Activated T-cell treated with anti-CD3 and anti-CD28 coated beads, Interleukin-2, amount 50 U/mL, for 72 hours (primary cell): ENCODE measurements at places on chromosomes 7 and 10.

DNA sequence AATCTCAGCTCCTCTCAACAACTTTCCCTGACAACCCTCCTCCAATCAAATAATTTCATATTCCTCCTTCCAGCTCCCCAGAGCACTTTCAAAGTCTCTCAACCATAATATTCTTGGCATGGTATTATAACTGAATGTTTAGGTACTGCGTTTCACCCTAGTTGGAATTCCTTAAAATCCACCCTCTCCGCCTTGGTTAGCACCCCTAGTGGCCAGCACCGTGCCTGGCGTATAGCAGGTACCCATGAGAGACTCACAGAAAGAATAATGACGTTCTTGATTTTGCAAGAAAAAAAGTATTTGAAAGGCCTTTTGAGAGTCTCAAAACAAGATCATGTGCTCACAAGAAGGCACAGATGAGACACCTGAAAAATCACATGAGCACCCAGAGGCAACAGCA is 50.9 kb downstream of the GLI3 start:
- no peak for DNase-seq

DNA sequence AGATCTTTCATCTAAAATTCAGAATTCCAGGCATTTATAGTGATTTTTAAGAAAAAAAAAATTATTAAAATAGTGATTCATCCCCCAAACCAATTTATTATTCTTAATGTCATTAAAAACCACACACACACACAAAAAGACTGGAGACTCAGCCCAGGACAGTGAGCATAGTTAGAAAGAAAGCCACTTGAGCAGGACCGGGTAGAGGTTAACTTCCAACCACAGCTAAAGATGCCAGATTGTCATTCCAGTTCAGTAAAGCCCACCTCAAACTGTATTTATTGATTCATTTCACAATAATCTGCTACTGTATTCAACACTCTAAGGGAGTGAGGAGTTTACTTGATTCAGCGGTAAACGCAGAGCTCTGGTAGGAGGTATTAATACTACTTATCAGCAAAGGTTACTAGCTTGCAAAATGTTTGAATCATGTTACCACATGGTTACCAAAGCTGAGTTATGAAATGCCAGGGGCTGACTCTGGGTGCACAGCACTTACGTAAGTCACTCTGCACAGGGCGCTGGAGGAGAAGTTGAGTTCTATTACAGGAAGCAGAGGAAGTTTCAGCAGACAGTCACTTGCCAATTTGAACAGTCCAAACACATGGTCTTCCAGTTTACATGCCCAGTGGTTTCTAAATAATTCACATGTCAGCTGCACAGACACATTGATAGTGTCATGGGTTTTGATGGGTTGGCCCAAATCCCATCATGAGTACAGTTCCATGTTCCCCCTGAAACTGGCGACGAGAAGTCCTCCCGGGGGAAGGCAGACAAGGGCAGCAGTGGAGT is 64.6 kb downstream of the KLF6 start:
- DNase-seq, result no peak

DNA sequence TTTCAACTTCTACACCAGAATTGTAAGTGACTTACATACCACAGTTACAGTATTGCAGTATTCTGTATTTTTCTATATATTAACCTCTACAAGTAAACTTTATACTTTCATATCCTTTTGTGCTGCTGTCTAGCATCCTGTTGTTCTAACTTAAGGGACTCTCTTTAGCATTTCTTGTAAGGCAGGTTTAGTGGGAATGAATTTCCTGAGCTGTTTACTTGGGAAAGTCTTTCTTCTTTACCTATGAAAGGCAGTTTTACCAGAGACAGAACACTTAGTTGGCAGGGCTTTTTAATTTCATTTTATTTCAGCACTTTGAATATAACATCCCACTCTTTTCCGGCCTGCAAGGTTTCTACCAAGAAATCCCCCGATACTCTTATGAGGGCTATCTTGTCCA is 75.8 kb upstream of the WAC start:
- no peak for DNase-seq

DNA sequence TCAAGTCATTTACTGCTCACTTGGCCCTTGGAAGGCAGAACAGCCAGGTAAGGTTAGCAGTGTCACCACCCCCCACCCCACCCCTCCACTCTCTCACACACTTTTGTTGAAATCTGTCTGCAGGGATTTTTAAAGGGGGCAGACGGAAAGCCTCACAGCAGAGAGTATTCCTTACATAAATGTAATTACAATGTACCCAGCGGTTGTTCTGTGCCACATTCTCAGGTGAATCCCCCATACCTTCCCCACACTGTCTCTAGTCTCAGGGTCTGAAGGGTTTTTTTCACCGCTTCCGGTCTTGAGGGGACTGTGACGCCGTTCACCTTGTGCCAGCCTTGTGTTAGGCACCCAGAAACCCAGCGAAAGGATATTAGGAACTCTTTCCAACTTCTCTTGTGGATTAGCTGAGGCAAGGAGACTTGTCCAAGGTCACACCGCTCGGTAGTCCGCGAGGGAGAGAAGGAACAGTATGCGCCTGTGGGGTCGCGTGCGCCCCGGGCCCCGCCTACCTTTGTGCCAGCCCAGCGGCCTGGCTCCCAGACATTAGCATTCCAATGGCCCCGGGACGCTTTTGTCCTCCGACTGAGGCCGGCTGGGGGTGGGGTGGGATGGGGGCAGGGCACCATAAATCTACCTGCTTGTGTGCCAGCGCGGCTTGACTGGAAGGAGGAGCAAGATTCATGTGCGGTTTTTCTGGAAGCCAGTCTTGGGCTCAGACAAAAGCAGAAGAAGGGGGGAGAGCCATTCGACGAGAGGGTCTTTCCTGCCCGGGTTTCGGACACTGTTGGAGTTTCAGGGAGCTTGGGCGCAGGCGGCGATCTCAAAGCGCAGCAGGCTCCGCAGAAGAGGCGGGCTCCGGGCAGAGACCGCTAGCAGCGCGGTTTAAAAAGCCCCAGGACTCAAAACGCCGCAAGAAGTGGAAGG is 4.5 kb downstream of the NEUROG3 start:
- DNase-seq, result no peak

DNA sequence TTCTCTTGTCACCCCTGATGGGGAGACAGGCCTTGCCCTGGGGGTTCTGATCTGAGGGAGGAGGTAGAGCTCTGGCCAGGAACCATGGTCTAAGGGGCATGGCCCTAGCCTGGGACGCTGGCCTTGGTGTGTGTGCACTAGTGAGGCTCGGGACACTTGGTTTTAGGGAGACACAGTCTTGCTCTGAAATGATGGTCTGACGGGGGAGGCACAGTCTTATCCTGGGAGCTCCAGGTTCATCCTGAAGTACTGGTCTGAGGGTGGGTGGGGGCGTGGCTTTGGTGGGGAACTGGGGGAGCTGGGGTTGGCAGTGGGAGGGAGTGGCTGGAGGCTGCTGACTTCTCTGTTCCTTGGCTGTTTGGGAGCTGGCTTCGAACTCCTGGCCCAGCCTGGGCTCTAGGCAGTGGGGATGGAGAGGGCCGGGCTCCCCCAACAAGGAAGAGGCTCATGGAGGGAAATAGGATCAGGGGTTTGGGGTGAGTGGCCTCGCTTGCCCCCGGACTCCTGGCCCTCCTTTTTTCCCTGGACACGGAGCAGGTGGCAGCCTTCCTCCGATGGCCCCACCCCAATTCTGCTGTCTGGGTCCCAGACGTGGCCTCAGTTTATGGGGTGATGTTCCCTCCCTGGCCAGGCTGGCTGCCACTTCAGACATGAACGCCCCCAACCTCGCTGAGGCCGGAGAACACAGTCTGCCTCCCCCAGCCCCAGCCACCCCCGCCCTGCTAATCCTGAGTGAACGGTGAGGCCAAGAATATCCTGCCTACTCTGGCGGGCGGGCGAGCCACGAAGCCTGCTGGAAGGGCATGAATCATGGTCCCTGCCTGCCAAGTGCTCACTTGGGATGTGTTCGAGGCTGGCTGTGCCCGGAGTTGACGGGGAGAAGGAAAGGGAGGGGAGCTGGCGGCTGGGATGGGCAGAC is 43.5 kb downstream of the TMEM270 start:
- DNase-seq, result no peak

GRCh38 chr10:75083972-75084833 is 27.3 kb upstream of the SAMD8 start:
- DNase-seq, result no peak

DNA sequence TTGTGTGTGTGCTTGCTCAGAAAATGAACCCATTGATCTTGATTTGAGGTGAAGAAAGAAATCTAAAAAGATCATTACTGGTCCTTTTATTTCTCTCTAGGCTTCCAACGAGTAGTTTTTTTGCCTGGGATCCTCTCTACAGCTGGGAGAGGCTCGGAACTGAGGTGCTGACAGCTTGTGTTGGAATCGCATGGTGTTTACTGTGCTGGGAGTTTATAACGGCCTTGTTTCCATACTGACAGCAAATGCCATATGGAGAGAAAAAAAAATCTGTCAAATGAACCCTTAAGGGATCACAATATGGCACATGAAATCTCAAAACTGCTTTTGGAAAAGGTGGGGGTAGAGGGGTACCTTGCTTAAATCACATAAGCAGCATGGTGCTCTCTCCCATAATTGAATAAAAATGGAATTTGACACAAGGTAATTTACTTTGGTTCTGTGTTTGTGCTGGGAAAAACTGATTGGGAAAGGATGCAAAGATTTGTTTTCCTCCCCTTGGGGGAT is 165.0 kb downstream of the RGS10 start:
- DNase-seq, result no peak

DNA sequence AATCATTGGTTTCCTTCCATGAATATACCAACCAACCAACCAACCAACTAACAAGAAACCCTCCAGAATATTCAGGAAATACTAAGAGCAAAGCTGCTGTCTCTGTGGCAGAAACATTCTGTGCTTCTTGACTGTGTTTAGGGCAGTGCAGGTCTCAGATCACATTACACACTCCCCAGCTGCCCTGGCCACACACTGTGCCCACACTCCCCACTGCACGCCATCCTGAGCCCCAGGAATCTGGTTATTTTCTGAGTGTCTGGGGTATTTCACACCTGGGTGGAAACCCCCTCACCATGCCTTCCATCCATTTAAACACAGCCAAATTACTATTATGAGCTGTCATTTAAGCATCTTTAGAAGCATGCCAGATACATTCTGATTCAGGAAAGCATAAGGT is 183.7 kb upstream of the ANK3 start:
- DNase-seq, result peak; percentile 83

- DNase-seq, result no peak
Observed at GRCh38 chr7:30465811-30466180, 12.8 kb downstream of the NOD1 start.

- no peak for DNase-seq
Observed at GRCh38 chr7:112484671-112485167, 3.9 kb downstream of the LSMEM1 start.

- DNase-seq, result no peak
Observed at GRCh38 chr7:135161669-135162068, 8.8 kb downstream of the CYREN start.

DNA sequence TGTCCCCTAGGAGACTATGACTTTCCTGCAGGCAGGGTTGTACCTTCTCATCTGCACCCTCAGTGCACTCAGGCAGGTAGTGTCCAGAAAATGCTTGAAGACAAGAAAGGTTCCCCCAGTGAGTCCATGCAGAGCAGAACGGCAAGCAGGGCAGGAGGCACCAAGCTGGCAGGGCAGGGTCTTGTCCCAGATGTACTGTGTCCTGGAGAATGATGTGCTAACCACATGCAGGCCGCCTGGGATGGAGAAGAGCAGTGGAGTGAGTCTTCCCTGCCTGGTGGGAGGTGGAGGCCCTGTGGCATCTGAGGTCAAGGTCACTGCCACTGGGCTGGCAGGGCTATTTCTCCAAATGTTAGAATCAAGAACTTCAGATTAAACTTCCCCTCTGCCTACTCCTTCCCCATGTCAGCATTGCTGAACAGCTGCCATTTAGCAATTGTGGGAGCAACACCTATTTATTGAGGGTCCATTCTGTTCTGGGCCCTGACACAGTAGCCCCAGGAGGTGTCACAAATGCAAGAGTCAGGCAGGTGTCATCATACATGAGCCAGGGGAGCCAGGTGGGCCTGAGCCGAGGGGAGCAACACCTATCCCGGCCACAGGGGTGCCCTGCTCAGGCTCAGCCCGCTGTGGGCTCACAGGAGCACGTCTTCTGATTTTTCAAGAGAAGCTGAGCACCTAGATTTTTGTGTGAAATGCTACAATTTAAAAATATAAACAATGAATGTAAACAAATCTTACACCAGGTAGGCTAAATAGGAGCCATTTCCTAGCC is 34.1 kb downstream of the PTPRE start:
- DNase-seq, result no peak

DNA sequence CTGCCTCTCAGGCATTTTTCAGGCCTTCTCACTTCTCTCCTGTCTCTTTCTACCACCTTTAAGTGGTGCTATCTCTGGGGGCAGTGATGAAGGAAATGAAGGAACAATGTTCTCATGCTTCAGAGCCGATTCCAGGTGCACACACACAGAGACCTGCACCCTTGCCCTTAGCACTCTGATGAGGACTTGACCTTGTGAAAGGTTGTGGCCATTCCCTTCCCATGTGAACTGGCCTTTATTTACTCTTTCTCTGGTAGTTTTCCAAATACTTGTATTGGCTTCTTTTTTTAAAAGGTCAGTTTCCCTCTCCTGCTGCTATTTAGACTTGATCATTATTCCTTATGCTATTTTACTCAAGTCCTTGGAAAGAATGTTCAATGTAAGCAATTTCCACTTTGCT is 188.6 kb downstream of the MDFIC start:
- DNase-seq, result no peak

GRCh38 chr10:12241810-12242529 is 46.0 kb downstream of the CDC123 start:
- peak; percentile 48 for DNase-seq

- peak; percentile 80 for DNase-seq
Observed at GRCh38 chr7:28093623-28094232, 86.9 kb downstream of the JAZF1 start.

- DNase-seq, result no peak
Observed at GRCh38 chr10:19778996-19779395, 37.2 kb upstream of the PLXDC2 start.

DNA sequence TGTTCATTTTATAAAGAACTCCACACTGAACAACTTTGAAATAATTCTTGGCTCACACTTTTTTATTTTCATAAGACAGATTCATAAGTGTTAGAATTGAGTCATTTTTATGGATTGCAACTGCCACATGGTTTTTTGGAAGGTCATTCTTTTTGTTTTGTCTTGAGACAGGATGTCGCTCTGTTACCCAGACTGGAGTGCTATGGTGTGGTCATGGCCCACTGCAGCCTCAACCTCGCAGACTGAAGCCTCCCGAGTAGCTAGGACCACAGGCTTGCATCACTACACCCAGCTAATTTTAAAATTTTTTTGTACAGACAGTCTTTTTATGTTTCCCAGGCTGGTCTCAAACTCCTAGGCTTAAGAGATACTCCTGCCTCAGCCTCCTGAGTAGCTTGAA is 20.3 kb downstream of the BMS1 start:
- DNase-seq, result no peak

GRCh38 chr7:81811956-81812865 is 42.4 kb upstream of the HGF start:
- no peak for DNase-seq

DNA sequence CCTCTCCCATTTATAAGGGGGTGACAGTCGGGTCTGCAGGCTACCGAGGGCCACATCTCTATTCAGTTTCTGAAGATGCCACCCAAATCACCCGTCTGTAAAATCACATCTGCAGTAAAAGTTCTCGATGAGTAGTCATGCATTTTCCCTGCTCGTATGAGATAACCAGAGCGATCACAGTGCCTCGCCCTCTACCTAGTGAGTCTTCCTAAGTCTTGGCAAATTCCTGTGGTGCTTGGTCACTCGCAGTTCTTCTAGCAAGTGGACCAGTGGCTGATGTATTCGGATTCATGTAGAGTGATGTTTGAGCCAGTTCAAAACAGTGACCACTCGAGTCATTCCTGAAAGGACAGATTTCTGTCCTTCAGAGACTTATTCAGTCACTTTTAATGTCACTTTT is 44.9 kb downstream of the INSYN2A start:
- DNase-seq, result no peak

- DNase-seq, result no peak
Observed at GRCh38 chr10:103558911-103559310, 65.4 kb downstream of the NEURL1 start.
